Frontal cortex (tissue), 4 donors: ENCODE measurements at places on chromosomes 5 and 9.

DNA sequence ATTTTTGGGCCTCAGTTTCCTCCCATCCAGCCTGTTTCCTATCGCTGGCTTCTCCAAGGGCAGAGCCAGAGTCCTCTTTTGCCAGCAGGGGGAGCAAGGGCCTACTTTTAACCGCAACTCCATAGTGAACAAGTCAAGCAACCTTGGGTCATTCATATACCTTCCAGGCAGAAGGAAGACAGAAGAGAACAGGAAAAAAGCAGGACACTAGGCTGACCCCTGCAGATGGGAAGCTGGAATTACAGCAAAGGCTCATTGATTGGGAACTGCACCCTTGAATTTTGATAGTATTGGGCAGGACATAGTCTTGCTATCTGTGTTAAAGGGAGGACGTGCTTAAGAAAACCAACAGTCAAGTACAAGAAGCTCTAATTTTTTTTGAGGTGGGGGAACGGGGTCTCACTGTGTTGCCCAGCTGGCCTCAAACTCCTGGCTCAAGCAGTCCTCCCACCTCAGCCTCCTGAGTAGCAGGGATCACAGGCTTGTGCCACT is 30.1 kb downstream of the QRFP start:
- DNase-seq: peak; percentile 40

GRCh38 chr5:17000291-17000939 is 64.3 kb upstream of the MYO10 start:
- no peak for DNase-seq

DNA sequence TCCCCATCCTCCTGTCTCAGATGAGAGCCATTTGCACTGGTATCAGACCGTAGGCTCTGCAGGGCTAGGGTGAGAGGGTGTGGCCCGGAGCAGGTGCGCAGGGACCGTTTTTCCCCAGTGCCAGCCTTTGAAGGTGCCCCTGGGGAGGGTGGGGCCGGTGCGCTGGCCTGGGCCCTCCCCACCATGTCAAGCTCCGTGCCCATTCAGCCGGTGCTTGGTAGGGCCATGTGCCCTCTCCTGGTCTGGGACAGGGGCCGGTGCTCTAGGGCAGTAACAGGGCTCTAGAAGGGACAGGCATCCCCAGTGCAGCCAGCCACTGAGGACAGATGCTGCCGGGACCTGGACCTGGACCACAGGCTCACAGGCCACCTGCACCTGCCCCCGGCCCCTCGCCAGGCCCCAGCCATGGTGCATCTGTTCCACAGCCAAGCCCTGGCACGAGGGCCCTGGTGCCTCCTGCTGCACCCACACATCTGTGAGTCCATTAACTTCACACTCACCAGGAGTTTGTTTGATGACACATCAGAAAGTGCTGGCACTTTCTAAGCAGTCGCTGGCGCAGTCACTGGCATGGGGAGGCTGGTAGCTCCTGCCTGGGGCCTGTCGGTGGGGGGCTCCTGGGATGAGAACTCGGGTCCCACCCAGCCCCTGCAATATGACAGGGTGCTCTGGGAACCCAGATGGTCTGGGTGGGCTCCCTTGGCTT is 5.0 kb upstream of the QRFP start:
- DNase-seq: no peak

- DNase-seq: no peak
These were observed 426.4 kb upstream of the MPDZ start for GRCh38 chr9:13705918-13706317.

GRCh38 chr9:117407436-117408022 is 7.3 kb downstream of the ASTN2 start:
- DNase-seq: peak; percentile 16

DNA sequence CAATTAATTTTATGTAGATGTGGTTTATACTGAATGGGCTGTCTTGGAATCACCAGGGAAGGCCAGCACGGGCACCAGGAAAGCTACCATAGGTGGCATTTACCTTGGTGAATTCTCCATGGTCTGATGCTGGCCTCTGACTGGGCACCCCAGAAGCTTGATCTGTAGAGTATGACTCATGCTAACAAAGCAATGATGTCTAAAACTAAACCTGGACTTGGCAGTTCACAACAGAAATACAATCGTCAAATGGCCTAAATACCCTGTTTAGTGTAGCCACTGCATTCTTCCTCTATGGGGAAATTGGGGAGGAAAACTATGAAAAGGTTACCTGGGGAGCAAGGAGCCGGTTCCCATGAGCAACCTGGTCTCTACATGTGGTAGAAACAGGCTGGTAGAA is 98.0 kb downstream of the ATPSCKMT start:
- DNase-seq: no peak

- DNase-seq: no peak
These were observed 20.8 kb downstream of the B4GALT1 start for GRCh38 chr9:33146298-33146697.

DNA sequence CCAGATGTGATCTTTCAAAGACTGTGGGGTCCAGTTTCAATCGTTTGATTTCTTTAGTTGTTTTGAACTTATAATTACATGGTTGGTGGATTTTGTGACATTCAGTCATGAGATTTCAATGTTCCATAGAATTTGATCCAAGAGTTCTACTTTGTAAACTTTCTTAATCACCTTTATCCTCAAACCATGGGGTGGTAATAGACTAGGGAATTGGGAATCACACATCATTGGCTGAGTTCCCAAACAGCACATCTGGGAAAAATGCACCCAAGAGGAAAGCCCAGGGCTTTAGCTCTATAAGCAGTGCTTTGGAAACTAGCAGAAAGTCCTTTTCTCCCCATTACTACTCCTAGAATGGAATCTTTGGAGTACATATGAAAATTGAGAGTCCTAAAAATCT is 177.6 kb downstream of the NNT start:
- DNase-seq: no peak

DNA sequence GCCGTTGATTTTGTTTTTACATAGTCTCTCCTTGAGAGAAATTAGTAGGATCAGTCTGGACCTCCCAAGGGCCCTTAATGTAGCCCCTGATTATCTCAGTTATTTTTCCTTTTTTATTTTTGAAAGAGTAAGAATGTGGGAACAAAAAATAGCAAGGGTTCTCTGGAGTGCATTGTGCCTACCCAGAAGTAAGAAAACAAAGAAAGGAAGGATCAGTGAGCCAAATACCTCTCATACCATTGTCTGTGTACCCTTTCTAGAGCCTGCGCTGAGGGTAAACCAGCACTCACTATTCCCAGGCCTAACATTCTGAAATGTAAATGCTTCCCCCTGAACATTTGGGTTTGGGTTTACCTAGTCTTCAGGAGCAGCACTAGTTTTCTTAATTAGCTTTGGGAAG is 213.0 kb upstream of the TARS1 start:
- DNase-seq: no peak

GRCh38 chr5:93193431-93194347 is 387.3 kb downstream of the NR2F1-AS1 start:
- DNase-seq: no peak

DNA sequence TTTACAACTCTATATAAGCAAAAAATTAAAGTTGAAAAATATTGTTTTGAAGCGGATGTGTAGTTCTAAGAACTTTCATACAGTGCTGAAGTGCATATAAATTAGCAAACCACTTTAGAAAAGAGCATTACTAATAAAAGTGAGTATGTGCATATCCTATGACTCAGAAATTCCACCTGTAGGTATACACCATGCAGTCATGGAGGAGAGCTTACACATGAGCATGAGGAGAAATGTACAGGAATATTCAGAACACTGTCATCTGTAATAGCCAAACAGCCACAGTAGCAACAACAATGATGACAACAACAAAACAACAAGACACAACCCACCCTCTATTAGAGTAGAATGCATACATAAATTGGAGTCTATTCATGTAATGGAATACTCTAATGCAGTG is 138.2 kb upstream of the ARRDC3 start:
- DNase-seq: no peak

- no peak for DNase-seq
These were observed 22.5 kb upstream of the SHB start for GRCh38 chr9:38091310-38092199.

GRCh38 chr5:98989727-98990126 is 60.9 kb upstream of the CHD1 start:
- DNase-seq: no peak

DNA sequence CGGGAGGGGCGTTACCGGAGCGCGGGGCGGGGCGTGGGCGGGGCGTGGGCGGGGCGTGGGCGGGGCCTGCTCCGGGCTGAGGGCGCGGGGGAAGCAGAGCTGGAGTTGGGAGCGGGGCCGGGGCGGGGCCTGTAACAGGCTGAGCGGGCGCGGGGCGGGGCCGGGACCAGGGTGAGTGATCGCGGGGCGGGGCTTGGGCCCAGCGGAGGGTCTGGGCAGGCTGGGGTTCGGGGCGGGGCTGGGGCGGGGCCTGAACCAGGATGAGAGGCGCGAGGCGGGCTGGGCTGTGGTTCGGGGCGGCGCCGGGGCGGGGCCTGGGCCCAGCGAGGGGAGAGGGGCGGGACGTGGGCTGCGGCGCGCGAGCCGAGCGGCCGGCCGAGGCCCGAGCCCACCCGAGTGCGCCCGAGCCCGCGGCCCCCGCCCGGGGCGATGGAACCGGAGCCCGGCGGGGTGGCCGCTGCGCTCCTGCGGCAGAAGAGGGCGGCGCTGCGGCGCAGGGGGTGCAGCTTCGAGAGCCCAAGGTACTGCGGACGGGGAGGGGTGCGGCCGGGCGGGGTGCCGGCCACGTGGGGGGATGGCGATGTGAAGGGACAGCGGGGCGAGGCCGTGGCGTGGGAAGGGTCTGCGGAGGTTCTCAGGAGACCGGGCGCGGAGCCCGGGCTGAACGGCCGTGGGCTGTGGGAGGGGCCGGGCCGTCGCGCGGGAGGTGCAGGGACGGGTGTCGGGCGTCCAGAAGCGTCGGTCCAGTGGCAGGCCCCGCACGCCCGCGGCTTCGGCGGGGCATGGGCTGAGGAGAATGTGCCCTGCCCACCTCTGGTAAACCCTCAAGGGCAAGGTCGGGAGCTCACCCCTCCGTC is 39.5 kb upstream of the GARNL3 start:
- DNase-seq: peak; percentile 100

- no peak for DNase-seq
These were observed 29.1 kb downstream of the CFAP77 start for GRCh38 chr9:132439153-132439552.

- DNase-seq: no peak
These were observed 30.7 kb upstream of the C5orf58 start for GRCh38 chr5:170202117-170202516.

GRCh38 chr9:95048225-95049087 is 269.1 kb downstream of the FANCC start:
- peak; percentile 80 for DNase-seq

- DNase-seq: no peak
These were observed 55.0 kb upstream of the TRPC7 start for GRCh38 chr5:136420168-136420898.

DNA sequence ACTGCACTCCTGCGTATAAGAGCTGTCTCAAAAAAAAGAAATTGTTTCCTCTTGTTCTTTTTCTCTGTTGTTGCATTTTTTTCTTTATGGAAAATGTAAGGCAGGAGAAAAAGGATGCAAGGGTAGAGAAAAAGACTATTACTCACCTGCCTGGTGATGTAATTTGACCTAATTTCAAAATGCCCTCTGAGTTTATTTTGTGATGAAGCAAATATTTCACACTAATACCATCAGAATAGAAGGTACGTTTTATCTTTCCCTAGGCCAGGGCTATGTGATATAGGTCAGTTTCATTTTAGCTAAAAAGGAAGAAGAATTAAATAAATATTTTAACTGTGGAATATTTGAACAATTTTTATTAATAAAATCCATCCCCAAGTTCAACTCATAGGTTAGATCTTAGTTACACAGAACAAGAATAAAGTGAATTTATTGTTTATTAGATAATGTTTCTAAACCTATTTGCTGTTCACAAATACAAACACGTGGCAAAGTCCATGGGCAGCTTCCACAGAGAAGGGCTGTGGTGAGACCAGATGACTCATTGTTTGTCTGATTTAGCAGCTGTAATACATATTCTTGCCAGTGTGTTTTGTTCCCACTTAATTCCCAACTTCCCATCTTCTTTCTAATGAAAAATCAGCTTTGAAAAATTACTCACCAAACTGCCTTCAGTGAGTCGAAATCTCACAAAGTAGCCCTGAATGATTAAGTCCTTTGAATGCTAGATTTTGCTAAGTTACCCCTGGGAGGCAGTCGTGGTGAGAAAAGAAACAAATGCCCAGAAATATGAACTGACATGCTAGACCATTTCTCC is 52.8 kb upstream of the CCDC112 start:
- DNase-seq: no peak

- DNase-seq: peak; percentile 39
These were observed 8.3 kb downstream of the ITGA2 start for GRCh38 chr5:52997424-52997823.

DNA sequence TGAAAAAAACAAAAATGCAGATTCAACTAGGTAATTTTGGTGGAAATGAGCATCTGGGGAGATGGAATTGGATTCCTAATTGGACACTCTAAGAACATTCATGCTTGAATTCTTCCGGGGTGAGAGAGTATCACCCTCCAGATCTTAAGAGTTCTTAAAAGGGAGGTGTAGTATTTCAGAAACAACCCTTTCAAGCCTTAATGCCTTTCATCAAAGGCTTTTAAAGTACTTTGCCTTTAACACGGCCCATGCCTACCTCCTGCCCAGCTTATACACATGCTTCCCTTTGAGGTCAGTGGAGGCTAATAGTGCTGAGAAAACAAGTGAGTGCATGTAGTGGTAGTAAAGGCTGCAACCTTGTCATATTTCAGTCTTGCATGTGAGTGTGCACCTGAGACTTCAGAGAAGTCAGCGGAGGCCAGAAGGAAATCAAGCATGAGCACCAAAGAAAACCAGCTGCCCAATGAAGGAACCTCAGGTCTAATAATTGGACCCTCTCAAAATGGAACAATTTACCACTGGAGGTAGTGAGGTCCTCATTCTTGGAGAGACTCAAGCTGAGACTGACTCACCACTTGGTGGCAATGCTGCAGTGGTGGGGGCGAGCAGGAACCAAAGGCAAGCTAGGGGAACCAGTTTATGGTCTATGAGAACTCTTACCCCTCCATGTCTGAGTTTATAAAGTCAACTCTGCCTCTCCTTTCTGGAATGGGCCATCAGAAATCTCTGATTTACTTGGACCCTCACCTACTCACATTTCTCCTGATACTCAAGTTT is 98.4 kb upstream of the GDNF start:
- DNase-seq: no peak
